ENCODE measurements at places on chromosomes 3 and 15.
A peak's percentile ranks its signal among the peaks of the same experiment; 100 is the strongest.

GRCh38 chr15:51094606-51095569 is at the start of gene TNFAIP8L3:
Gene TNFAIP8L3 (minus strand): TSS chr15:51094906. CDS start chr15:51094595, 311 bp downstream.
- peak; percentile 14 for DNase-seq

GRCh38 chr3:127762077-127762786 is 60.1 kb downstream of the MGLL start:
- no peak for DNase-seq

- DNase-seq, result no peak
Observed at GRCh38 chr3:28800203-28800602, 451.6 kb upstream of the AZI2 start.

- DNase-seq, result no peak
Observed at GRCh38 chr3:20173844-20174410, 12.1 kb downstream of the SGO1 start.

GRCh38 chr15:76196269-76197231 is 114.7 kb downstream of the ETFA start:
- DNase-seq, result no peak

GRCh38 chr3:6249679-6250078 is 611.2 kb upstream of the GRM7 start:
- DNase-seq, result no peak

GRCh38 chr3:18992709-18993108 is 155.6 kb upstream of the KCNH8 start:
- no peak for DNase-seq

- no peak for DNase-seq
Observed at GRCh38 chr3:184597829-184598573, 36.4 kb downstream of the EPHB3 start.

GRCh38 chr3:67241084-67241483 is 243.0 kb downstream of the KBTBD8 start:
- no peak for DNase-seq

GRCh38 chr15:75073197-75073596 is 49.8 kb downstream of the PPCDC start:
- no peak for DNase-seq

All from stimulated activated CD4-positive, alpha-beta T cell treated with anti-CD3 and anti-CD28 coated beads, Interleukin-15, amount 100 ng/mL, for 24 hours (primary cell).